ENCODE measurements at places on chromosomes 3 and 15.

- DNase-seq = no peak
Observed at GRCh38 chr3:14280326-14280725, 101.7 kb downstream of the LSM3 start.

DNA sequence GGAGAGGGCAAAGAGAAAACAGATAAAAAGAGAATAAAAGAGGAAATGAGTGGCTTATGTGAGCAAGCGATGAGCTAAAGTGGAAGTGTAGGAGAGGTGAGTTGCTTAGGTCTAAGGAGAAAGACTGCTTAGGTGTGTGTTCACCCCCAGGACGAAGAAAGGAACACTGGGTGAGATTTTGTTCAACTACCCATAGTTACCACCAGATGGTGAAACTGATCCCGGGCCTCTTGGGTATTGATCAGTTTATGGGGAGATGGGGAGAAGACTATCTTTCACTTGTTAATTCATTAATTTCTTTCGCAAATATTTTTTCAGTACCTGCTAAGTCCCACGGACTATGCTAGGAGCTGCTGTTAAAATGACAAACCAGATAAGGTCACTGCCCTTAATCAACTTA lies 33.9 kb downstream of the GAP43 start:
- no peak for DNase-seq

GRCh38 chr15:31013863-31014607 lies 22.6 kb upstream of the MTMR10 start:
- no peak for DNase-seq

DNA sequence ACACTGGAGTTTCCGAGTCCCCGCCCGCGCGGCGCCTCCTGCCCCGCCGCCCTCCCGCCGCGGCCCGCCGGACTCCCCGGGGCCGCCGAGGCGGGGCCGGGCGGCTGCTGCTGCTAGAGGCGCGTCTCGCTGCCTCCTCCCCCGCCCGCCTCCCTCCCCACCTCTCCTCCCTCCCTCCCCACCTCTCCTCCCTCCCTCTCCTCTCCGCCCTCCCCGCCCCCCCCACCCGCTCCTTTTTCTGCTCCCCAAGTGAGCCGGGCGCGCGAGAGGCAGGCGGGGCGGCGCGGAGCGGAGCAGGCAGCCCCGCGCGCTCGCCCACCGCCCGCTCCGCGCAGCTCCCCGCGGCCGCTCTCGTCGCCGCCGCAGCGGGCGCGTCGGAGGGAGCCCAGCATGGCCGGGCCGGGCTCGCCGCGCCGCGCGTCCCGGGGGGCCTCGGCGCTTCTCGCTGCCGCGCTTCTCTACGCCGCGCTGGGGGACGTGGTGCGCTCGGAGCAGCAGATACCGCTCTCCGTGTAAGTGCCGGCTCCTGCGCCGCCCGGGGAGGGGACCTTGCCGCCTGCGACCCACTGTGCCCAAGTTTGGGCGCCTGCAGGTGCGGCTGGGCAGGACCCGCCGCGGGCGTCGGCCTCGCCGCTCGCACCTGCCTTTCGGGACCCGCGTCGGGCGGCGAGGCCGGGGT lies at the start of gene CACNA2D3:
CACNA2D3 (plus strand) TSS at position 229 of the 679 bp plus-strand sequence.
- no peak for DNase-seq

- no peak for DNase-seq
Observed at GRCh38 chr15:70047386-70048197, 50.1 kb downstream of the TLE3 start.

DNA sequence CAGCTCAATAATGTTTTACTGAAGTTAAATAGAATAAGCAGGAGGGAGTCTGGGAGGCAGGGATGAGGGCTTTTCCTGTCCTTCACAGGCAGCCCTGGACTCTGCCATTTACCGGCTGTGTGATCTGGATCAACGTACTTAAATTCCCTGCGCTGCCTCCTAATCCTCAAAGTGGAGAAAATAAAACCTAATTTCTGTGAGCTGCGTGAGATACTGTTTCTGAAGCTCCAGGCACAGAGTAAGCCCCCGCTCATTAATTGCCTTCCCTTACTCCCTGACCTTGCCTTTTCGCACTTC lies 278 bp upstream of the PDIA5 start:
- DNase-seq = no peak

DNA sequence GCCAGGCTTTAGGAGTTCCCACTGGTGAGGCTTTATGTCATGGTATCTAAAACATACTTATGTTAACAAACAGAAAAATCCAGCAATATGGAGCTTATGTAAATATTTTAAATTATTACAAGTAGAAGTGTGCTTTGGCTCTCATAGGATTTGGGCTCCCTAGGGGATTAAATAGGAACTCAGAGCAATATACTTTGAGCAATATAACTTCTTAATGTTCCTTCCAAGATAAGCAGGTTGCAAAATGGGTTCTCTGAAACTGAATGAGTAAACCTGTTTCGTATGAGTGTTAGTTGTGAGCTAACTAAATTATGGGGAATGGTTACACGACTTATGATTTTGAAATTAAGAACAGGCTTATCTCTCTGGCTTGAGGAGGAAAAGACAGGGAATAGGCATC lies 366.1 kb upstream of the ZNF385D start:
- DNase-seq = no peak

DNA sequence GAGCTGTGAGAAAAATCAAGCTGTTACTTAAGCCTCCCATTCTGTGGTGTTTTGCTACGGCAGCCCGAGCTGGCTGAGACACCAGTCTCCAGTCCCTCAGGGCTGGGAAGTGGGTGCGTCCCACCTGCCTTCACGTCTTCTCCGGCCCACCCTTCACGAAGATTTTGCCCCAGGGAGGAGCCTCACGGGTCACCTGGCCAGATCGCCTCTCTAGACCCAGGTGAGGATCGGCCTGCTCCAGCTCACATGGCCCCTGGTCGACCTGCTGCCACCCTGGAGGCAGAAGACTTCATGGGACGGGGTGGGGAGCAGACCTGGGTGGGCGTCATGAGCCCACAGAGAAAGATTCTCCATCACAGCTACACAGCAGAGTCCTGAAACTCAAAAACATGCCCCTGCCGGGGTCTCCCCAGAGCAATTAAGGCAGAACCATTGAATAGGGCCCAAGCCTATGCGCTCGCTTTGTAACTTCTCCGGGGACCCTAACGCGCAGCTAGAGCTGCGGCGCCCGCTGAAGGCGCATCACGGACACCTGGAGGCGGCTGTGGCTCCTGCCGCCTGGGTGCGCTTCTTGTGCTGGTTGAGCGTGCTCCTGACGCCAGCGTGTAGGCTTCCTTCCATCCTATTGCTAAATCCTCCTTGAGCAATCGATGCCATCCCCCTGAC lies 92.6 kb upstream of the ALDH1A3 start:
- DNase-seq = no peak

DNA sequence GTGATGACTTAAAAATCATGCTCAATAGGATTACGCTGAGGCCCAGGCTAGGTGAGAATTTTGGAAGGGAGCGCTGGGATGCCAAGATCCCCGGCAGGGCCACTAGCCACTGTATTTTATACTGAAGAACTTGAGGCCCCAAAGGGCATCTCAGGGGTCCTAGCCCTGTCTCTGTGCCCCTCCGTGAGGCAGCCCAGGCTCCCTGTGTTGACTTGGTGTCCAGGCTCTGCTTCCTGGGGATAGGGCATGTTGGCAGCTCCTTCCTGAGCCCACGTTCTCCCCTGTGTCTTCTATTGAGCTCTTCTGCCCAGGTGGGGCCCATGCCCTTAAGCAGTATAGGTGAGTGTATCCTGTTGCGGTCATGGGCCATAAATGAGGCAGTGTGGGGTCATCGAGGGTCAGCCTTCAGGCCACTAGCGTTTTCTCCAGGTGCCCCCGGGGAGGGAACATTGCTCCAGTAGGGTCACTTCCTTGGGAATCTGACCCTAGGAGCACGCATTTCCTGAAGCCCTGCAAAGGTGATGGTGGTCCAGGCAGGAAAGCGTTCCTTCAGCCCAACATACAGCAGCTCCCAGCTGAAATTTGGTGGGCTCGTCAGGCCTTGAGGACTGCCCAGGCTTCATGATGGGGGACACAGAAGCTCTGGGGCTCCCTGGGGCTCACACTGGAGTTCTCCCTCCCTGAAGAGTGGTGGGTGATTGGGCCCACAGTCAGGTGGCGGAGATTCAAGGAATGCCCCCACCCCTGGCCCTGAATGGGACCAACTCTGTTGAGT lies 189.4 kb downstream of the UBE3A start:
- DNase-seq = no peak

Measured in SK-N-MC (cell line).